ENCODE measurements at places on chromosomes 1 and 21.

GRCh38 chr1:67336783-67337182, 29.1 kb downstream of the IL12RB2 start:
- no peak for DNase-seq

DNA sequence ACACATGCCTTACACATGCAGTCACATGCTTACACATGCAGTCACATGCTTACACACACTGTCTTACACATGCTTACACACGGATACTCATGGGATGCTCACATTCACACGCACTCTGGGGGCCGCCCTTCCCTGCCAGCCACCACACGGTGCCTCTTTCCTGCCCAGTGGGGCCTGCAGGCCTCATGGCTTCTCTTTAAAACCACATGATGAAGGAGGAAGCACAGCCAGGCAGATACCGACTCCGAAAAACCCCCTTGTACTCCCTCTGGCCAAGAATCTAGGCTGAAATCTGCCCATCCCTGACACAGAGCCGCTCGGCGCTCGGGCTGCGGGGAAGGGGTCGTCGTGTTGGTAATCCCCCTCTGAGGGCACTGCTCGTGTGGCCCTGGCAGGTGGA, 113.0 kb downstream of the PRDM16 start:
- no peak for DNase-seq

GRCh38 chr1:52139817-52140540, 1.9 kb upstream of the ZFYVE9 start:
- DNase-seq = peak; percentile 59

- DNase-seq = no peak
Observed at GRCh38 chr1:214234635-214235025, 46.3 kb upstream of the SMYD2 start.

GRCh38 chr1:22168412-22168973, 25.6 kb upstream of the WNT4 start:
- no peak for DNase-seq

DNA sequence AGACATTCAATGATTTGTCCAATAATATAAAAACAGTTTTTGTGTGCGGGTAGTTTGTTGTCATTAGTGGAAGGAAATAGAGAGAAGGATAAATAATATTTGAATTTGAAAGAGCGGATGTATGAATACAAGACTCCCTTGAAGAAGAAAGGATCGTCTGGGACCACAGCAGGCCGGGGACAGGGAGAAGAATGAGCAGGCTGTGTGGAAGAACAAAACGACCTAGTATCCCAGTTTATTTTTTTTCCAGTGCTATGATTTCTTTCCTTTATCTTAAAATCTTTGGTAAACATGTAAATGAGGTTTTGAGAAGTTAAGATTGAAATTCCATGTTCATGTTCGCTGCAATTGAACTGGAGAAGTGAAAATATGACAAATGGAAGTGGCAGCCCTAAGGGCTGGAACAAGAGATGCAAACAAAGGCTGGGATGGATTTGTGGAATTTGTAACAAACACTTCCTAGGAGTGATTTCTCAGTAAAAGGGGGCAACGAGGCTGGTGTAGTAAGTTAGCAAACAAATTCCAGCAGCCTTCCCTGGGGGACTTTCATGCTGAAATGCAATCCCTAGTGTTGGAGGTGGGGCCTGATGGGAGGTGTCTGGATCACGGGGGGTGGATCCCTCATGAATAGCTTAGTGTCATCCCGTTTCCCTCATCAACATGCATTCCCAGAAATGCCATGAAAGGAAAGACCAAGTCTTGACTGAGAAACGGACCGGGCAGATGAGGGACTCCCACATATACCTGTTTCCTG, 10.2 kb upstream of the IFI16 start:
- DNase-seq = no peak

GRCh38 chr21:34822942-34823341, 154.1 kb downstream of the CLIC6 start:
- no peak for DNase-seq

GRCh38 chr1:112188611-112189010, 199.1 kb upstream of the KCND3 start:
- DNase-seq = no peak

GRCh38 chr1:178120088-178120487, 26.2 kb downstream of the RASAL2 start:
- no peak for DNase-seq

DNA sequence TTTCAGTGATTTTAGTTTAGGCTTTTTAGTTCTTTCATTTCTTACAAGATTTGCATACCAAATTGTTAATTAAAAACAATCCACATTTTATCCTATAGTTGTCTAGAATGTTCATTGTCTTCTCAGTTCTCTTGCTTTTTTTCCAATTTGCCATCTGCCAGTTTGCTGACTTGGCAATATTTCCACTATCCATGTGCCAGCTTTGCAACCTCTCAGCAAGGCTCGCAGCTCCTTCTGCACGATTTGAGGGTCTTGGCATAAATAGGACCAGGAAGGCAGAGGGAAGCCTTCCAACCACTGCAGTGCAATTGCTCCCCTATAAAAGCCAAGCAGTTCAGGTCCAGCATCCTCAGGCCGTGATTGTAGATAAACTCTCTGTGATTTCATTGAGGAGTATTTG, 306.8 kb upstream of the FMN2 start:
- no peak for DNase-seq

DNA sequence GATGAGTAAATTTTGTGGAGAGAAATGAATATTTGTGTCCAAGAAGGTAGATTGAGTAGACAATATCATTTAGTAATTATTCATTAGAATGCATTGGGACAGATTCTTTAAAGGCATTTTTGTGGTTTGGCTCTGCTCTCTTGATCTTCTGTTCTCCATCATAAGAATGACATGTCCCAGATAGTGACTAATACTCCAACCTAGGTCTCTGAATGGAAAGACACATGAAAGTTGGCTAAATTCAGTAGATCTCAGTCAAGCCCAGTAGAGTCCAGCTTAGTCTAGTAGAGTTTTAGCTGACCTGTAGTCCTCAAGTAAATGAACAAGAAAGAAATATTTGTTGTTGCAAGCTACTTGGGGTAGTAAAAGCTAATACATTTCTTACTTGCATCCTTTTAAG, 61.8 kb upstream of the DNAH14 start:
- DNase-seq = no peak

DNA sequence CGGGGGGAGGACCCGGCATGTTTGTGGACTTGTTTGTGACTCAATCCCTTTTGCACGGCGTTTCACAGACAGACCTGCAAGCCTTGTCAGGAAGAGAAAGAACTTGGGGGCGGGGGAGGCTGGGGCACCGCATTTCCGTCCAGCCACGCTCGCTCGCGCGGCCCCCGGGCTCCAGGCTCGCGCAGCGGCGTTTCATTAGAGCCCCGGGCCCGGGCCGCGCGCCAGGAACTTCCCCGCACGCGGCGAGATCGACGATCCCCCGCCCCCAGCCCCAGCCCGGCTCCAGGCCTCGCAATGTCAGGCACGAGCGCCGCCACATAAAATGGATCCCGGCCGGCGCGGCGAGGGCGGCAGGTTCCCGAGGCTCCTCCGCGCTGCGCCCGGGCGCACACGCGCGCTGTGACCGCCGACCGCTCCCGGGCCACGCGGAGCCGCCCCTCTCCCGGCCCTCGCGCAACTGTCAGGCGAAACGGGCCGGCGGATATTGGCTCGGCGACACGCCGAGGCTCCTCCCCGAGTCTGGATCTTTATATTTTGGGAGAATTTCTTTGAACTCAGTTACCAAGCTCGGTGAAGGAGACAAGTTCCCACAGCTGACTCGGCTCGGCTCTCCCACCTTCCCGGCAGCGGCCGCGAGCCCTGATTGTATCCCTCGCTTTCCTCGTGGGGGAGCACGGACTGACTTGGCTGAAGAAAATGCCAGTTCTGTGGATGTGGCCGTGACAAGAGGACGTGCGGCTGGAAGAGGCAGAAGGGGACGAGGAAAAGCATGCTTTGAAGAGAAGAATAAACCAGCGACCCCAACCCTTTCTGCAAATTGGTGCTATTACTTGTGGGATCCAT, at the start of gene KIF26B:
Gene KIF26B, plus strand, starts transcription at position 557 of the 843 bp plus-strand sequence. CDS start 440 bp downstream, outside the sequence.
- DNase-seq = peak; percentile 25

GRCh38 chr21:41956926-41957729, 3.3 kb upstream of the C2CD2 start:
- peak; percentile 78 for DNase-seq

DNA sequence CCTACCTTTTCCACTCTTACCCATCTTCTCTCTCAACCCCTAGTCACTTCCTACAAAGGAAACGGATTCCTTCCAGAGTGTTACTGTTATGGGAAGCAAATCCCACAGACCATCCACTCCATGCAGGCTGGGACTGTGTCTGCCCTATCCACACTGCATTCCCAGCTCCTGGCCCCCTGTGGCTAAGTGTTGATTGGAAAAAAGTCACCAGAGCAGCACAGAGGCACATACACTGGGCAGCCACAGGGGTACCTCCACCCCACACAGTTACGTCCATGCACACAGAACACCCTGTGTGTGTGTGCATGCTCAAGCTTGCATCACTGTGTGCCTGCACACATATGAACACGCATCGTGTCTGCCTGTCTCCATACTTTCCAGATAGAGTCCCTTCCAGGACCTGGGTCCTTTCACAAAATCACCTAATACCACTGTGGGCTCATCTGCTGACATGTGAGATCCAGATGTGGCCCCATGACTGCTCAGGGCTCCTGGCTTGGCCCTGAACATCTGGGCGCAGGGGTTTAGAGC, 4.2 kb upstream of the SERINC2 start:
- no peak for DNase-seq

- DNase-seq = no peak
Observed at GRCh38 chr1:200207711-200208126, 180.2 kb downstream of the NR5A2 start.

DNA sequence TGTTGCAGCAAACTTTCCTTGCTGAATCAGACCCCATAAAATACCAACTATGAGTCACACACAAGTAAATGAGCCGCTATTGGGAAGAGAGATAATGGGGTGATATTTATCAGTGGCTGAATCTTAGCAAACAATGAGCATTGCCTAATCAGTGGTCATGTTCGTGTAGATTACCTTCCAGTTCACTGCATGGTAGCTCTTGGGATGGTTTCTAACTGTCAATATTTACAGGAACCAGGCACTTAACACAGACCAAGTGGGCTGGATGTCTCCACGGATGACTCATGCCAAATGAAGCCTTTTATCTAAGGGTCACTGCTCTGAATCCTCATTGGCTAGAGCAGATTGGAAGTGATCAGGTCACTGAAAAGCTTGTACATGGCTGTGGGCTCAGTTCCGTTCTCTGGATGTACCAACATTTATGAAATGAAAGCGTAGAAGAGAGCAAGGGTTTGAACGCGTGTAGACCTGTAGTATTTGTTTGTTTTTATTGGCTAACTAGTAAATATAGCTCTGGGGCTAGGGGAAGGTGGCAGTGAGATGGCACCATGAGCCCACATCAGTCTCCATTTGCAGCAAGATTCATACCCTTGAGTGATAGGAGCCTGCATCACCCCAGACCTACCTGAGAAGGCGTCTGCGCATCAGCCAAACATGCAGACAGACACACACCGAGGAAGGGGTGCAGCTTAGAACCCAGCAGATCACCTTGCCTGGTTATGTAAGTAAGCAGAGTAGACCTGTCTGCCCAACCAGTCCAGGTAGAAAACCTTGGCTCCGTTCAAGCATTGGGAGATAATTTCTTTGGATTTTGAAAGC, 153.3 kb downstream of the TOMM20 start:
- DNase-seq = peak; percentile 65

GRCh38 chr1:227416156-227416830, 98.0 kb upstream of the CDC42BPA start:
- DNase-seq = no peak

GRCh38 chr1:96309783-96310182, 411.8 kb upstream of the PTBP2 start:
- DNase-seq = peak; percentile 55

- no peak for DNase-seq
Observed at GRCh38 chr1:242146652-242147051, 147.8 kb upstream of the MAP1LC3C start.

- no peak for DNase-seq
Observed at GRCh38 chr1:200153277-200154055, 126.0 kb downstream of the NR5A2 start.

- no peak for DNase-seq
Observed at GRCh38 chr1:89715677-89716076, 82.8 kb downstream of the LRRC8C start.

- no peak for DNase-seq
Observed at GRCh38 chr1:9249534-9250410, 15.2 kb downstream of the H6PD start.

- DNase-seq = peak; percentile 46
Observed at GRCh38 chr1:90340606-90341005, 345.7 kb downstream of the ZNF326 start.

DNA sequence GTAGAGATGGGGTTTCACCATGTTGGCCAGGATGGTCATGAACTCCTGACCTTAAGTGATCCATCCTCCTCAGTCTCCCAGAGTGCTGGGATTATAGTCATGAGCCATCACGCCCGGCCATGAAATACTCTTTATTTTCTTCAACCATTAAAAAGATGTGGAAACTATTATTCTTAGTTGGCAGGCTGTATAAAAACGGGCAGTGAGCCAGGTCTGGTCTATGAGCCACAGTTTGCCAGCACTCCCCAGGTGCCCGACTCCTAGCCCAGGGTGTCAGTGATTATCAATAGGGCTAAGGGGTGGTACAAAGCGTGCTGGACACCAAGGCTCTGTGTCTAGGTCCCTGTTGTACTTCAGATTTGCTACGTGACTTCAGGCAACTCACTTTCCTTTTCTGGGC, 3.7 kb upstream of the TMEM61 start:
- no peak for DNase-seq
